ENCODE measurements at places on chromosomes 7 and 10. TPM values are rescaled to one million over a fixed set of nuclear protein-coding genes. Genes with fewer than 3 reads are reported as not detected.

GRCh38 chr10:100498059-100498458, 21.6 kb downstream of the SEC31B start:
- DNase-seq: no peak
- H3K36me3 ChIP-seq: peaks cover 29% of the 10 kb centered on the region
- no peaks in the 10 kb centered on the region for H3K4me1 ChIP-seq
- H3K4me3 ChIP-seq: no peak overlapping the region

- peak overlapping the region; percentile 5 for H3K4me3 ChIP-seq
- H3K36me3 ChIP-seq: no peaks in the 10 kb centered on the region
- peak; percentile 83 for DNase-seq
- no peak overlapping the region for H3K27ac ChIP-seq
Observed at GRCh38 chr10:84308481-84309304, 19.7 kb upstream of the CCSER2 start.

DNA sequence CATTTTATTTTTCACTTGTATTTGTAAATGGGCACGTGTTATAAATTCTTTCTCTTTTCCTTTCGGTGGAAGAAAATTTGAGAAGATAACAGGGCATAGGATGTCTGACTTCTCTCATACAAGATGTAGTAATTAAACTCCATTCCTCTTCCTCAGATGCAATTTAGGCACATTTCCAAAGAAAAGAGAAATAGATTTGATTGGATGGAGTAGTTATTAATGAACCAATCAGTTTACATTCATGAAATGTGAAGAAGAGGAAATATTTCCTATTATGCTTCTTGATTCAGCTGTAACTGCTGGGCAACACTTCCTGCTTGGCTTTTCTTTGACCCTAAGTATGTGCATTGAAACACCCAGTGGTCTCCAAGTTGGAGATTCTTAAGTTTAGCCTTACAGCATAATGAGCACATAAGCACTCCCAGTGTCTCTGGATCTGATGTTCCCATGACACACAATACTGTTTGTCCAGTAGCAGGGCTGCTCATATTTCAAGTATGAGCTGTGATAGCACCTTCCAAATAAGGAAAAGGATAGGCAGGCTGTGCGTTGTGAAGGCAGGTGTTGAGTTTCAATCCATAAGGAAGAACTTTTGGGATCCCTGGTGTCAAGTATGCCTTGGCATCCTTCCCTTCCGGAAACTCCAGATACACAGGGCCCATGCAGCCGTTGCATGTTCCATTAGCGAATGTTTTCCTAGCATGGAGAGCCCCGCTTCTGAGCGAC, 33.4 kb upstream of the COBL start:
- H3K27ac ChIP-seq: no peak overlapping the region
- H3K4me1 ChIP-seq: no peaks in the 10 kb centered on the region
- no peak overlapping the region for H3K4me3 ChIP-seq
- DNase-seq: no peak

DNA sequence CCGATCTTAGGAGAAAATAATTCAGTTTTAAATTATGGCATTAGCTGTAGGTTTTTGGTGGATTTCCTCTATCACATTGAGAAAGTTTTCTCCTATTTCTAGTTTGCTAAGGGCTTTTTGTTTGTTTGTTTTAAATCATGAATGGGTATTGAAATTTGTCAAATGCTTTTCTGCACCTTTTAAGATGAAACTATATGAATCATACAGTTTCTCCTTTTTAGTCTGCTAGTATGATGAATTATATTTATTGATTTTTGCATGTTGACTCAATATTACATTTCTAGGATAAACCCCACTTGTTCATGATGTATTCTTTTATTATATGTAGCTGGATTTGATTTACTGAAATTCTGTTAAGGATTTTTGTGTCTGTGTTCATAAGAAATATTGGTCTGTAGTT, 70.3 kb upstream of the PIP4K2A start:
- no peaks in the 10 kb centered on the region for H3K36me3 ChIP-seq
- no peaks in the 10 kb centered on the region for H3K4me1 ChIP-seq
- DNase-seq: no peak
- H3K27me3 ChIP-seq: no peaks in the 10 kb centered on the region
- H3K27ac ChIP-seq: no peak overlapping the region

- no peak for DNase-seq
- H3K27me3 ChIP-seq: no peaks in the 10 kb centered on the region
- no peak overlapping the region for H3K27ac ChIP-seq
- H3K4me1 ChIP-seq: no peaks in the 10 kb centered on the region
Observed at GRCh38 chr10:8616166-8616565, 561.7 kb downstream of the GATA3 start.

DNA sequence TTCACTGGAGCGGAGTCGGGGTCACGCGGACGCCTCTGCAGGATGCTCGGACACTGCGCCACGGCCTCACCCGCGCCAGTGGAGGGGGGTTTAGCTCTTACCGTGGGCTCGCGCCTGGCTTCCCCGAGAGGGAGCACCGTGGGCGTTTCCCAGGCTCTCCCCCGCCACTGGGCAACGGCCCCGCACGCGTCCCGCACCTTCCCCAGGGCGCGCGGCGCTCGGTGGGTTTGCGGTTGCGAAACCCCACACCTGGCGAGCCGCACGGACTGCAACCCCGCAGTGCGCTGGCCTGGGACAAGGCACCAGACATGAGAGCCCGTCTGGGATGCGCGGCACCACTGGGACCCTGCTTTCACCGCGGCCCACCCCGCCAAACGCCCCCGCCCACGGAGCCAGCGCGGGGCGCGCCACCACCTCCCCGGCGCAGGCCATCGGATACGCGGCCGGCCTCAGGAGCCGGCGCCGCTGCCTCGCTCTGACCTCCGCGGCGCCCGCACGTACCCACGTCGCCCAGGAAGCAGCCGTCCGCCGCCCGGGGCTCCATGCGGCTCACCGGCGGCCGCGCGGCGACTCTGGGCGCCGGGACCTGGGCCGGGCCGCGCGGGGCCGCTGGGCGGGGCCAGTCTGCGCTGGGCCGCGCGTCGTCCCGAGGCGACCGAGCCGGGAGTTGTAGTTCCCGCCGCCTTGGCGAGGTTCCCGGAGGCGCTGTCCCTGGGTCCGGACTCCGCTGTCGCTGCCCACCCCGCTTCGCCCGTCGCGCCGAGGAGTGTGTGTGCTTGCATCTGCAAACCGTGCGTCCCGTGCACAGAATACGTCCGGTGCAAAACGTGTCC, at the start of gene ASB13:
Gene ASB13, minus strand, starts transcription at position 588 of the 833 bp plus-strand sequence. Its CDS starts 44 bp downstream, at position 544.
- H3K27me3 ChIP-seq: no peaks in the 10 kb centered on the region
- H3K27ac ChIP-seq: peak within 1 kb of the TSS; percentile 89
- peak; percentile 84 for DNase-seq

DNA sequence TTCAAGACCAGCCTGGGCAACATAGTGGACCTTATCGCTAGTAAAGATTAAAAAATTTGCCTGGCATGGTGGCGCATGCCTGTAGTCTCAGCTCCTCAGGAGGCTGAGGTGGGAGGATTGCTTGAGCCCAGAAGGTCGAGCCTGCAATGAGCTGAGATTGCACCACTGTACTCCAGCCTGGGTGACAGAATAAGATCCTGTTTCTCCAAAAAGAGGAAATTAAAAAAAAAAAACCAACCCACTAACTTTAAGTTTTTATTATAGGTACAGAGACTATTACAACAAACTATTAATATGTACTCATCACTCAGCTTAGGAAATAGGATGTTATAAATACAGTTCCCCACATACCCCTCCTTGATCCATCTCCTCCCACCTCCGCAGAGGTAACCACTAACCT, 30.2 kb downstream of the DHTKD1 start:
- no peak overlapping the region for H3K27ac ChIP-seq
- H3K4me3 ChIP-seq: no peak overlapping the region
- peaks cover 24% of the 10 kb centered on the region for H3K36me3 ChIP-seq
- DNase-seq: no peak
- no peaks in the 10 kb centered on the region for H3K4me1 ChIP-seq

DNA sequence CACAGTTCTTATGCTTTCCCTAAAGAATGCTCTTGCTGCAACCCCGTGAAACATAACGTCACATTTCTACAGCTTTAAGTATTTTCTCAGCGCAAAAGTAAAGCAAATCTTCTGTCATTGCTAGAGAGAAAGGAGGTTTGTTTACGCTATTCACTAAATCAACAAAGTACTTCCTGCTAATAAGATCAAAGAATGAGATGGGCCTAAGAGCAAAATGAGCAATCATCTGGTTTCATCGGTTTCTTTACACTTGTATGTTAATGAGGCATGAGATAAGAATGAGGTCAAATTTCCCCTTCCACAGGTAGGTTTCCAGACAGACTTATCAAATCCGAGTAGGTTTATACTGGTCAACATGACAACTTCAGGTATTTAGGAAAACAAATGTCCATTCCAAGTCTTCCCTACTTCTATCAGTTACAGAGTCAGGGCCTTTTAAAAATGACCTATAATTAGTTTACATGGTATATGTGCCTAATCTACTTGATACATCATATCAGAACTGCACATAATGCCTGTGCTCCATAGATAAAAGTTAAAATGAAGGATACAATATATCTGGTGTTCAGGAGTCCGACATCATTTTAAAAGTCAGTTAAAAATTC, 8.4 kb downstream of the USP6NL start:
- H3K4me1 ChIP-seq: peaks cover 5% of the 10 kb centered on the region
- no peak for DNase-seq
- H3K36me3 ChIP-seq: no peaks in the 10 kb centered on the region
- H3K27ac ChIP-seq: no peak overlapping the region

DNA sequence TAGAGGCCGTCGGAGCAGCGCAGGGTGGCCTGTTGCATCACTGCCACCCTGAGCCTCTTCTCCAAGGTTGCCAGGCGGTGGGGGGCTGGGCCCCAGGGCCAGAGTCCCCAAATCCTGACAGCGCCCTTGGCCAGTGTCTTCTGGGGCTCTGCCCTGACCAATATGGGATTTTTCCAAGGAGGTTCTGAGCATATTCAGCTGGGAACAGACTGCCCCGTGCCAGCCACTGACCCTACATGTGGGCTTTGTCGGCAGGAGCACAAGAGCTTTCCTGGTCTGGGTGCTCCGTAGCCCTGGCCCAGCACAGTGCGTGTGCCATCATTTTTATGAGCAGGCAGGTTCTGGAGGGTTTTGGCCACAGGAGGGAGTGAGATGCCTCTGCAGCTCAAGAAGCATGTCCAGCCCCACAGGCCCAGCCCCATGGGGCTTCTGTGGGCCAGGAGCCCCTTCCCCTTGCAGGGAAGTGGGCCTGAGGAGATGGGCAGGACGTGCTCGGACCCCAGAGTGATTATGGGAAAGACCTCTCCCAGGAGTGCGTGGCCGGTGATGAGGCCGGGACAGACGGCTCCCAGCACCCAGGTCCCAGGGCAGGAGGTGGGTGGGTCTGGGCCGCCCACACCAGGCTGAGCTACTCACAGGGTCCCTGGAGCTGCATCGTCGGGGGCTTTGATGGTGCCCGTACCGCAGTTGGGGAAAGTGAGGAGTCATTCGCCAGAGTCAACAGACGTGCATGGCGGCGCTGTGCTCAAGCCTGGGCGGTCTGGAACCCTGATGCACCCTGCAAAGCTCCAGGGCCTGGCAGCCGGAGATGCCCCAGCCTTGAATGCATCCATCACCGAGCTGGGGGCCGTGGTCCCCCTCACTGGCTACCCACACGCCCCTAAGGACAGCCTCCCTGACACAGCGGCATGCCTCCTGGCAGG, 66.6 kb downstream of the PWWP2B start:
- no peaks in the 10 kb centered on the region for H3K36me3 ChIP-seq
- H3K4me1 ChIP-seq: peaks cover 16% of the 10 kb centered on the region
- H3K27ac ChIP-seq: no peak overlapping the region
- no peak overlapping the region for H3K4me3 ChIP-seq
- no peaks in the 10 kb centered on the region for H3K27me3 ChIP-seq
- DNase-seq: no peak

DNA sequence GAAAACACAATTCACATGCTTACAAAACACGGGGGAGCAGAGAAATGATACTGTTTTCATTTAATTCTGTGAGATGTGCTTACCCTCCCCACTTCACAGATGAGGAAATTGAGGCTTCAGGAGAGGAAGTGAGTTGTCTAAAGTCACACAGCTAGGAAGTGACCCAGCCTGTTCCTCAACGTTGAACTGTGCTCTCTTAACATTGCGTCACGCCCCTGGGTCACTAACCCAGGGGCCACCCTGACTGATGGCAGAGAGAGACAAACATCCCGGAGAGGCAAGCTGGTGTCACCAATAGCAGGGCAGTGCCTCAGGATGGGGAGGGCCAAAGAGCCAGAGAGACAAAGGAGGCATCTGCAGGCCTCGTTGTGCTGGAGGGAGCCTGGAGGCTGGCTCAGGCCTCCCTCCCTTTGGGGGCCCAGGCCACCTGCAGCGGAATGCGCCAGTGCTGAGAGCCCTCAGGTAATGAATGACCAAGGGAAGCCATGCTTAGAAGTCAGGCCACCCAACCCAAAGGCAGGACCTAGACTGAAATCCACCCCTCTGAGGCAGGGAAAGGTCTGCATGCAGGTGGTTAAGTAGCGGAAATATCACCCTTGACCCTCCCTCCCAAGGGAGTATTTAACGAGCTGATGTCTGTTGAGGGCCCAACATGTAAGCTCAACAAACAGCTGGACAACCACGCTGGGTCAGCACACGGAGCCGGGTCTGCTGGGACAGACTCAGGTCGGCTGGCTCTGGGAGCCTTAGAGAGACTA, 81.3 kb downstream of the C10orf105 start:
- H3K27ac ChIP-seq: no peak overlapping the region
- DNase-seq: peak; percentile 33
- peaks cover 13% of the 10 kb centered on the region for H3K4me1 ChIP-seq
- no peaks in the 10 kb centered on the region for H3K36me3 ChIP-seq

- no peak overlapping the region for H3K4me3 ChIP-seq
- no peak for DNase-seq
- H3K4me1 ChIP-seq: peaks cover 21% of the 10 kb centered on the region
- H3K27ac ChIP-seq: peak overlapping the region; percentile 89
Observed at GRCh38 chr7:77698042-77698625, 1.9 kb downstream of the RSBN1L start.

DNA sequence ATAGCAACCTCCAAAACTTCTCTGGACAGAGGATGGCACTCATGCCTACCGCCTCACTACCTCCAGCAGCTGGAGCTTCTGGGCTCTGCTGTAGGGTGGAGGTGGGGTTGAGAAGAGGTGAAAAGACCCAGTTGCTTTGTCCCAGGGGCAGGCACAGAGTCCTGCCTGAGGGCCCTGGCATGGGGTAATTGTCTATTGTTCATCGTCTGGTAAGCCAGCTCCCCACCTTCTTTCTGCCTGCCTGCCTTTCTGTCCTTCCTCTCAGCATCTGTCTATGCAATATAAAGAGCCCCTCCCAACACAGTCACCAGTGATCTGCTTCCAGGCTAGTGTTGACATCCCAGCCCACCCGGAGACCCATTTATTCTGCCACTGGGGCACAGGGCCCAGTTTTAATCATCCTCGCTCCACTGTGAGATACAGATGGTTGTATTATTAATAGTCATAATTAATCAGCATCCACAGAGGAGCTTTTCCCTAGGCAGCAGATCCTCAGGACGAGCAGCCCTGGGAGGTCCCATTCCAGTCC, 39.0 kb downstream of the ZMIZ1 start:
- no peak overlapping the region for H3K27ac ChIP-seq
- H3K36me3 ChIP-seq: peaks cover 6% of the 10 kb centered on the region
- H3K4me1 ChIP-seq: peaks cover 70% of the 10 kb centered on the region
- no peaks in the 10 kb centered on the region for H3K27me3 ChIP-seq
- no peak overlapping the region for H3K4me3 ChIP-seq
- DNase-seq: no peak

USP54 gene
- 12.3 TPM for total RNA-seq

GRM3 gene
- 1.5 TPM for total RNA-seq

PTF1A gene
- not detected for total RNA-seq

GNAT3 gene
- total RNA-seq: not detected

ZMIZ2 gene
- 7.9 TPM for total RNA-seq

Data from adrenal gland (tissue), 19 donors.